ENCODE measurements at places on chromosomes 4 and X. TPM values are rescaled to one million over a fixed set of nuclear protein-coding genes. Genes with fewer than 3 reads are reported as not detected.

DNA sequence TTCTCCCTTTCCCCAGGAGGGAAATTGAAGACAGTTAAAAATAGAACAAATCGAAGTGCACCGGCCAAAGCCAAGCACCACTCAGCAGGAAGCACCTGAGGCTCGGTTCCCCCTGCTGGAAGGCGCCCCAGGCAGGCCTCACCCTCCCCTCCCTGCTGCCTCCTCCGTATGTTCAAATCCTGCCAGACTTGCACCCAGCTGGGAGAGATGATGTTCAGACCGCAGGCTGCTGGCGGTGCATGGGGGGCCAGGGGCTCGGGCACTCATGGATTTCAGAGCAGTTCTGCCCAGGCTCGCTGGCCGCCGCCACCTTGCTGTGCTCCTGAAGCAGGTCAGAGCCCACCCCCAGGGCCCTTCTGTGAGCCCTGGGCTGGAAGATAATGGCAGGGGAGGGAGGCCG is 91.4 kb downstream of the DCTD start:
- no peak for DNase-seq

- DNase-seq = no peak
Measured at GRCh38 chr4:74487771-74488170, 42.8 kb downstream of the AREG start.

Gene ADH4
- total RNA-seq = 0.48 TPM

DNA sequence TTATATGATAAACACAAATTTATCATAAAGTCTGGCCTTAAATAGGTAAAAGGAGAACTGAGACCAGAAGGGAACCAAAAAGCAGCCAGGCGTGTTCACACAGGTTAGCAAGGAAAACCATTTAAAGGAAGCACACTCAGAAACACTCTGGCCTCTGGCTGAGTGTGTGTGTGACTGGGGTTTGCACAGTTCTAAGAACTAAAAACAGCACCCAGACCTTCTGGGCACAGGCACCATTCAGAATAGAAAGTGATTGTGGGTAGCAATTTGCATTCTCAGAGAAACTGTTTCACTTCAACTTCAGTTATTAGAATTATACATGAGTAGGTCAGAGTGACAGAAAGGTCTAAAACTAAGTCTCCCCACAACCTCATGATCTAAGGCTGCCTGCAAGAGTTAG is 10.0 kb downstream of the GPR82 start:
- no peak for DNase-seq

All from breast epithelium (tissue), 4 donors.